ENCODE measurements at places on chromosomes 6 and 20.
A peak's percentile ranks its signal among the peaks of the same experiment; 100 is the strongest.

DNA sequence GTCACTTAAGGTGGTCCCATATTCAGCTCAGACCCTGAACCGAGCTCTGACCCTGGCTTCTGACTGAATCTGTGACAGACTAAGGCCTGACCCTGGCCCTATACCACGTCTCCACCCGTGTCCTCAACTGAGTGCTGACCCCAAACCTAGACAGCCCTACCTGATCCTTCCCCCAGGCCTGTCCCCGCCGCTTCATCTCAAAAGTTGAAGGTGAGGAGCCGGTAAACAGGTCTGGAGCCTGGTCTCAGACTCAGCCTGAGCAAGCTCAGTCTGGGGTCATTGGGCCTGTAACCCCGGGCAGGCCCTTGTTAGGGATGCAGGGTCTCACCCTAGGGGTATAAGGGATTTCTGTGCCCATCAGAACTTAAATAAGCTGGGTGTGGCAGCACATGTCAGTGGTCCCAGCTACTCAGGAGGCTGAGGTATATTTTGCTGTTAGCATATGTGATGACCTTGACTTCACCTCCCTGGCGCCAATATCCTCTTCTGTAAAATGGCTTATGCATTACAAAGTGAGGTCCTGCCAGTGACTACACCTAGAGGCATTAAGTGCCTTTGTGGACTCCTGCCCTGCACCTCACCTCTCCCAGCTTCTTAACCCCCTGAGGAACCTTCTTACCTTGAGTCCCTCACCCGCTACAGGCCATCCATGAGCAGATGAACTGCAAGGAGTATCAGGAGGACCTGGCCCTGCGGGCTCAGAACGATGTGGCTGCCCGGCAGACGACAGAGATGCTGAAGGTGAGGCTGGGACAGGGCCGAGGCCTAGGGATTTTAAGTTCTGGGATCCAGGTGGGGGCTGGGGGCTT, 20.0 kb downstream of the RBCK1 start:
- DNase-seq = no peak

GRCh38 chr6:163489584-163489983, 75.1 kb downstream of the QKI start:
- no peak for DNase-seq

GRCh38 chr6:56911847-56912246, 43.1 kb upstream of the BEND6 start:
- DNase-seq = no peak

DNA sequence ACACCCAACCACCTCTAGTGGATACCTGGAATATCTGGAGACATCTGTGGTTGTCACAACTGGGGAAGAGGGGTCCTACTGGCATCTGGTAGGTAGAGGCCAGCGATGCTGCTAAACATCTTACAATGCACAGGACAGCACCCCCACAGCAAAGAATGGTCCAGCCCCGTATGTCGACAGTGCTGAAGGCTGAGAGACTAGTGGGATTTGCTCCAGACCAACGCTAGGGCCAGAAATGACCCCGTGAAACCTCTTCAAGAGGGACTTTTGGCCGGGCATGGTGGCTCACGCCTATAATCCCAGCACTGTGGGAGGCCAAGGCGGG, 7.2 kb downstream of the PREX1 start:
- DNase-seq = no peak

- no peak for DNase-seq
Observed at GRCh38 chr20:22504829-22505377, 79.5 kb downstream of the FOXA2 start.

- no peak for DNase-seq
Observed at GRCh38 chr6:49576618-49577017, 26.1 kb downstream of the C6orf141 start.

GRCh38 chr6:4717856-4718255, 58.3 kb upstream of the CDYL start:
- DNase-seq = no peak

DNA sequence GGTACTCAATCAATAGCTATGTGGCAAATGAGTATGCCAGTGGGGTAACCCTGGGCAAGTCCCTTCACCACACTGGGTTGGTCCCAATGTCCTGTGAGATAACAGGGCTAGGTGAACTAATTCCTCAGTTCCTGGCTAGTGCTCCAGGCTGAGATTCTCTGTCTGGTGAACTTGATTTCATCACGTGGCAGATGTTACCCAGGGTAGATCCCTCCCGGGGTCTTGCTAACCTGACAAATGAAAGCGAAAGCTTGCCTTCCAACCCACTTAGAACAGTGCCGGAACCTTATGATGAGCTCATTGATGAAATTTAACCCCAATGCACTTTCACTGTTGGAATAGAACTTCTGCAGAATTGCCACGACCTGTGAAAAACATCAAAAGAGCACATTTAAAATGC, 6.6 kb upstream of the ANKRD60 start:
- no peak for DNase-seq

DNA sequence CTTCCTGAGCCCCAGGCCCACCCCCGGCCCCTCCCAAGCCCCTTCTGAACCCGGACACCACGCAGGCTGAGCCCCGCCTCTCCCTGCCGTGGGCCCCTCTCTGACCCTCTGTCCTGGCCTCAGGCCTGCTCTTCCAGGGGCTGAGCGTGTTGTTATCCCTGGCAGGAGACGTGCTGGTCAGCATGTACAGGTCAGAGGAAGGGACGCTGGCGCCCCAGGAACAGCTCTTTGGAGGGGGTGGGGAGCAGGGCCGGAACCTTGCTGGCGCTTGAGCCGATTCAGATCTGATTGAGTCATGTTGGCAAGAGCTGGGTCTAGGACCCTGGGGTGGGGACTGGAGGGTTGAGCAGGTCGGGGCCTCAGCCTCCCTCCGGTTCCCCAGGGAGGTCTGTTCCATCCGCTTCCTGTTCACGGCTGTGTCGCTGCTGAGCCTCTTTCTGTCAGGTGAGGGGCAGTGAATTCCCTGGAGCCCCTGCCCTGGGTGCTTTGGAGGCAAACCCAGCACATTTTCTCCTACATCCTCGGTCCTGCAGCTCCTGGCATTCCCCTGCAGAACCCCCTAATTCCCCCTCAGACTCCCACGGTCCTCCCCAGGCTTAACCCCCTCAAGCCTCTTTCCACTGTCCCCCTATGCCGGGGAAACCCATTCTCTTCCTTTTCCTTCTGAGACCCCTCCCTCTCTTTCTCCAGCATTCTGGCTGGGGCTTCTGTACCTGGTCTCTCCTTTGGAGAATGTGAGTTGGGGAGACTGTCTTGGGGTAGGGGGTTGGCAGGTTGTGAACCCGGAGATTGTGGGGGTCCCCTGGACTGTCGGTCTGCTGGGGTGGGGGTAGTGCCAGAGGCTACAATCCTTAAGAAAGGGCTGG, 2.0 kb downstream of the SPAG4 start:
- DNase-seq = peak; percentile 91

DNA sequence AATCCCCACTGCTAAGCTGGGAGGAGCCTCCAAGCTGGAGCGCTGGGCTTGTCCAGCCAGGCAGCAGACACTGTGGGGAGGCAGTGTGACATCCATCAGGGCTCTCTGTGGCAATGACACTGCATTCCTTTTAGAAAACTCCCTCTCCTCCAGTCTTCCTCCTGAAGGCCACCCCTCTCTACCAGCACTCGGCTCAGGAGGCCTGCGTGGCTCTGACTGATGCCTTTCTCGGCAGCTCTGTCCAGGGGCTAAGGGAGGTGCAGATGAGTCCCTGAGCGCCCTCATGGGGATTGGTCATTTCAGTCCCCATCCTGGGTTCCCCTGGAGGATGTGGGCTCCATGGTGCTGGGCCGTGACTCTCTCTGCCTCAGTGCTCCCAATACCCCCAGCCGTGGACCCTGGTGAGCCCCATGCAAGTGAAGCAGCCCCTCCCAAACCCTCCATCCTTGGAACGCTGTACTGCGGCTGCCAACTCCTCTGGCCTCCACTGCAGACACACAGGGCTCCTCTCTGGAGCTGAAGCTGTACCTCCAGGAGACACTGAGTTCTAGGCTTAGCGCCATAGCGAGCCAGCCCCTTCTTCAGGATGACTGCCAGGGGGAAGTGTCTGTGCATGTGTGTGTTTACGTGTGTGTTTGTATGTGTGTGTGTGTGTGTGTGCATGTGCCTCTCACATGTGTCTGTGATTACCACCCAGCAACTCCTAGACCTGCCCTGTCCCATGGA, 209.6 kb downstream of the ERMARD start:
- DNase-seq = no peak

DNA sequence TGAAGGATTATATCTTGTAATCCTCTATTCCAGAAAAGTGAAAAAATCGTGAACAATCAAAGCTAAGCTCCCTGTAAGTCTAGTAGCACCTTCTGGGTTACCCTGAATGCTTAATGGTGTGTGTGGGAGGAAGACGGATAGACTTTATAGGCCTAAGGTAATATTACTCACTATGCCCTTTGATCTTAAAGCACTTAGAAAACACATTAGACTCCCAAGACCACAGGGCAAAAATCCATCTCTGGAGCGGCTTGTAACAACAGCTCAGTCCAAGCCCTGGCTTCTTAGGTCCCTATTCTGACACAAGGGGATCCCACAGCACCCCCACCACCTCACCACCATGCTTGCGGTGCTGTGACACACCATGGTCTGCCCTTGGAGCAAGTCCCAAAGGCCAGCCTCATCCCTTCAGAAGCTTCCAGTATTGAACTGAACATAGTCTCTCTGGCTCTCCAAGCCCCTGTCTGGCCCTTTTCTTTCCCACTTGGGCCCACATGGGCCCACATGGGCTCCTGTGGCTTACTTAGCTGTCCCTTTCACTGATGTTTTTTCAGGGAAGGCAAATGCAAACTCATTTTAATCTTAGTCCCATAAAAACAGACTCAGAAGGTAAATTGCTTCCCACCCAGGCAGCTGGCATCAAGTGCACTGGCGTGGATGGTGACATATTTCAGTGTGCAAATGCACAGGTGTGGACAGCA, 28.3 kb downstream of the C6orf132 start:
- DNase-seq = no peak

GRCh38 chr6:95109212-95109611, 468.1 kb upstream of the MANEA start:
- no peak for DNase-seq

GRCh38 chr6:79630883-79631692, at the start of gene SH3BGRL2:
Gene SH3BGRL2, plus strand, starts transcription at chr6:79631329. Its CDS starts 133 bp downstream, at chr6:79631462.
- peak; percentile 88 for DNase-seq

DNA sequence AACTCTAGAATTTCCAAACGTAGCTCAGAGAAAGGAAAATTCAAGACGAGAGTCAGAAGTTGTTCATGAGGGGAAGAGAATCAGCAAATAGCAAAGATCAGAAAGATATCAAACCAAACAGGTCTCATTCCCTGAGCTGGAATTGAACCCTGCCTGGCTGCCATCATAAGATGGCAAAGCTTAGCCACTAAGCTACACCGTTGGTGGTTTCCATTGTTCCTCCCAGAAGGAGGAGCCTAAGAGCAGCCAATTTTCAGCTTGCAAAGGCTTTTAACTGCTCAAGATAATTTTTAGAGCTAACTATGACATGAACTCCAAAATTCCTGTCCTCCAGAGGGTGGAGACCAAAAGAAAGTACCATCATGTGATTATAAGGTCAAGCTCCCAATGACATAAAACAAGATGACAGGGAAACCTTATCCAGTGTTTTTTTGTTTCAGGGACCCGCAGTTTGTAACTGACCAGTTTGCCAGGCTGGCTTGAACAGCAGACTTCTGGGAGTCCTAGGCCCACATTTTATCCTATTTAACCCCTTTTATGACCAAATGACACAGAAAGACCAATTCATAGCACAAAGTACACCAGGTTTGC, 55.9 kb downstream of the COL11A2 start:
- DNase-seq = no peak

- no peak for DNase-seq
Observed at GRCh38 chr6:13334953-13335352, 6.6 kb upstream of the TBC1D7 start.

- peak; percentile 89 for DNase-seq
Observed at GRCh38 chr20:50071039-50071888, 41.7 kb downstream of the UBE2V1 start.

GRCh38 chr6:24891004-24891403, 44.8 kb downstream of the RIPOR2 start:
- no peak for DNase-seq

- no peak for DNase-seq
Observed at GRCh38 chr6:101231606-101232235, 161.8 kb upstream of the GRIK2 start.

- no peak for DNase-seq
Observed at GRCh38 chr20:4632876-4633275, 88.8 kb upstream of the PRND start.

DNA sequence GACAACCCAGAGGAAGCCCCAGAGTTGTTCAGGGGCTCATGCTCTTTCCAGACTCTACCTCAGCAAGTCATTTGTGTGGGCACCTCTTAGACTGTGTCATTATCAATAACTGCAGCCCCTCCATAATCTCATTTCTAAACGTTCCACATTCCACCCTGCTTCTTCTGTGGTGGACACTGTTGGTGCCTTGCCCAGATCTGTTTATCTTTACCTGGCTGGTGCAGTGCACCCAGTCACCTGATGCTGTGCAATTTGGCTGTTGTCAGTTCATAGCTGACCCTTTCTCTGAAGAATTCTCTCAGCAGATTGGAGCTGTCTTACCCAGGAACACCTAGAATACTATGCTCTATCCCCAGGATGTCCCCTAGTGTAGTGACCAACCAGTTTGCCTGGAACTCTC, 80.0 kb downstream of the ATRN start:
- no peak for DNase-seq

GRCh38 chr6:170229851-170230519, 60.9 kb downstream of the DLL1 start:
- no peak for DNase-seq

GRCh38 chr6:43795421-43795820, 25.4 kb downstream of the VEGFA start:
- DNase-seq = no peak

- DNase-seq = no peak
Observed at GRCh38 chr6:139758209-139758611, 383.8 kb upstream of the CITED2 start.

GRCh38 chr6:41892921-41893564, 2.1 kb downstream of the USP49 start:
- DNase-seq = no peak

GRCh38 chr20:25037288-25038102, 20.4 kb downstream of the ACSS1 start:
- DNase-seq = no peak

DNA sequence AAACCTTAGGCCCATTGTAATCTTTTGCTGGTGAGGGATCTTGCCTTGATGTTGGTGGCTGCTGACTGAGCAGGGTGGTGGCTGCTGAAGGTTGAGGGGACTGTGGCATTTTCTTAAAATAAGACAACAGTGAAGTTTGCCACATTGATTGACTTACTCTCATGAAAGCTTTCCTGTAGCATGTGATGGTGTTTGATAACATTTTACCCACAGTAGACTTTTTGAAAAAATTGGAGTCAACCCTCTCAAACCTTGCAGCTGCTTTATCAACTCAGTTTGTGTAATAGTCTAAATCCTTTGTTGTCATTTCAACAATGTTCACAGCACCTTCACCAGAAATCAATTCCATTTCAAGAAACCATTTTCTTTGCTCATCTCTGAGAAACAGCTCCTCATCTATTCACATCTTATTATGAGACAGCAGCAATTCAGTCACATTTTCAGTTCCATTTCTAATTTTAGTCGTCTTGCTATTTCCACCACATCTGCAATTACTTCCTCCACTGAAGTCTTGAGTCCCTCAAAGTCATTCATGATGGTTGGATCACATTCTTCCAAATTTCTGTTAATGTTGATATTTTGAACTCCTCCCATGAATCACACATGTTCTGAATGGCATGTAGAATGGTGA, 37.2 kb downstream of the CST9L start:
- DNase-seq = no peak

Data from SK-N-DZ (cell line).